ENCODE measurements at places on chromosomes 4 and X. TPM values are rescaled to one million over a fixed set of nuclear protein-coding genes. Genes with fewer than 3 reads are reported as not detected.

Gene RPA4
- total RNA-seq = 0.48 TPM

Gene HSD17B11
- total RNA-seq = 19.8 TPM

Gene WWC2
- 5.4 TPM for total RNA-seq

Gene CXCL8
- 0.56 TPM for total RNA-seq

Gene UGT8
- total RNA-seq = 0.40 TPM

Gene GAGE12H
- total RNA-seq = not detected

Gene GPC3
- 0.14 TPM for total RNA-seq

Gene NONO
- 460 TPM for total RNA-seq

Gene CT45A2
- total RNA-seq = not detected

Gene ART3
- total RNA-seq = 0.36 TPM

Gene SLC10A6
- not detected for total RNA-seq

Gene CT45A5
- not detected for total RNA-seq

Gene PLAC1
- not detected for total RNA-seq

Gene NALF2
- 0.44 TPM for total RNA-seq

All from activated CD4-positive, alpha-beta memory T cell treated with anti-CD3 and anti-CD28 coated beads for 36 hours (primary cell).